Activated CD4-positive, alpha-beta T cell treated with anti-CD3 and anti-CD28 coated beads for 4 hours (primary cell): ENCODE measurements at places on chromosomes 4 and X.

DNA sequence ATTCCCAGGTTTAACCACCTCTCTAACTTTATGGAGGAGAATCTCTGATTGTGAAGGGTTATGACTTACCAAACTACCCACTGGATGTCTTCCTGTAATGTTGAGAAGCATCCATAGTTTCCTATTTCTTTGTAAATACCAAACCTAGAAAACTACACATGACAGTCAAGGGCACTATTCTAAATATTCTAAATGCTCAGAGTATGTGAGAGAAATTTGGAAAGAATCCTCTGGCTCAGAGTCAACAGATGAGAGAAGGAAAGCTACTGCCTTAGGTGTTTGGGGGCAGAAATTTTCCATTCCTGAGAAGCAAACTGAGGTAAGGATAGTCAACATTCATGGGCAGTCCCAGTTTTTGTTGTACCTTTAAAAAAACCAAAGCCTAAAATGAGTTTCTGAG is 155.8 kb downstream of the KCNIP4 start:
- DNase-seq: no peak

DNA sequence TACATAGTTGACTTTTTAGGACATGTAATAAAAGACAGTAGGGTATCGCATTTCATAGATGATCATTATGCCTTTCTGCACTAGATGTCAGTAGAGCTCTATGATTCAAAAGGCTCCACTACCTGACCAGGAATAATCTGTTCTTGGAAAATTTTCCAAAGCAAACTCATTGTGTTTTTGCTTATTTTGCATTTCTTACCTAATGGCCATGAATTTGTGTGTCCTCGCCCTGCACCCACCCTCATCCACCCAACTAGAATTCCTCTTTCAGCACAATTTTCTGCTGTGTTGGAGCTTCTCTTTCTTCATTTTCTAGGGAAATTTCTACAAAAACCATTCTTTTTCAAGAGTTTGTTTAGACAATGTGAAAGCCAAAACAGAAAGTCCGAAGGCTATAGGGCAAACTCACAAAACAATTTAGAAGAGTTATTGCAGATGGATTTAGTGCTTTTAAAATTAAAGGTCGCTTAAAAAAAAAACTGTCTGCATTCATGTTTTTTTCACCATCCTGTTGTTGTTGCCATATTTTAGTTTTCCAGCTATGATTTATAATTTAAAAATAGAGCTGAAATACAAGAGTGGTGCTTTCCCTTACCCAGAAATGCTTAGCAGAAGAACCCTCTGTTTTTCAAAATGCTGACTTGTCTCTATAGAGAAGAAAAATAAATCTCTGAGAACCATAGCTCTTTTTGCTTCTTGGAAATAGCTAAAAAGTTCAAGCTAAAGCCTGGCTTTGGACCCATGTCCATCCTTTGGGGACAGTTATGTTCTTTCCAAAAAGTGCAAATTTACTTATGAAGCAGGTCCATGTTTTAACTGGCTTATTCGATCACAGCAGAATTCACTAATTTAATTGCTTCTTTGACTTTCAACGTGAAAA is 183.7 kb downstream of the SPATA18 start:
- no peak for DNase-seq

- DNase-seq: no peak
These were observed 12.7 kb downstream of the WFS1 start for GRCh38 chr4:6282314-6282771.

DNA sequence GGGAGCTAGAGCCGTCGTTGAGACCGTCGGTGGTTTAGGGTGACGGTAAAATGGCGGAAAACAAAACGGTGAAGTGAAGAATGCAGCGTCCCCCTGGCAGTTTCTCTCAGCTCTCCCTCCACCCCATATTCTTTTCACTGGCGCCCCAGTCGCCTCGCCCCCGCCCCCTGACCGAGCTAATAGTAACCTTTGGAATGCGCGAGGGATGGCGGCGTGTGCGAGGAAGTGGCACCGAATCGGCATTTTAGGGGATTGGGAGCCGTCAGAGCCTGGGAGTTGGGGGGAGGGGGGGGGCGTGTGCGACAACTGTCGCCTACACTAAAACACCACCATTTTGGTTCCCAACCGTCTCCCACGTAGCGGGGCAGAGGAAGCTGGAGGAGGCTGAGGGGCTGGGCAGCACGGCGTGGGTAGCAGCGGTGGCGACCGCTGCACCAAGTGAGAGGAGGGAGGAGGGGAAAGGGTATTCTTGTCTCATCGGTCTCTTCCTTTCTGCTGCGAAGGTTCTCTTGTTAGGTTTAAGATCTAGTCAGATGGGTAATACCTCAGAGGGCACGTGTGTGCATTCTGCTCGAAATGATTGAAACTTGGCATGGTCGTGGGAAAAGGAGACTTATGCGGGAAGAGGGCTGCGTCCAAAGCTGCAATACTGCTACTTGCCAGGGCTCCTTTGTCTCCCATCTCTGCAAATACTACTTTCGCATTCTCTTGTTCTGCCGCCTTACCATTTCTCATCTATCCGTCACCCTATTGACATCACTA is 840 bp downstream of the ZNF711 start:
- no peak for DNase-seq
